ENCODE measurements at places on chromosomes 3 and 15.

DNA sequence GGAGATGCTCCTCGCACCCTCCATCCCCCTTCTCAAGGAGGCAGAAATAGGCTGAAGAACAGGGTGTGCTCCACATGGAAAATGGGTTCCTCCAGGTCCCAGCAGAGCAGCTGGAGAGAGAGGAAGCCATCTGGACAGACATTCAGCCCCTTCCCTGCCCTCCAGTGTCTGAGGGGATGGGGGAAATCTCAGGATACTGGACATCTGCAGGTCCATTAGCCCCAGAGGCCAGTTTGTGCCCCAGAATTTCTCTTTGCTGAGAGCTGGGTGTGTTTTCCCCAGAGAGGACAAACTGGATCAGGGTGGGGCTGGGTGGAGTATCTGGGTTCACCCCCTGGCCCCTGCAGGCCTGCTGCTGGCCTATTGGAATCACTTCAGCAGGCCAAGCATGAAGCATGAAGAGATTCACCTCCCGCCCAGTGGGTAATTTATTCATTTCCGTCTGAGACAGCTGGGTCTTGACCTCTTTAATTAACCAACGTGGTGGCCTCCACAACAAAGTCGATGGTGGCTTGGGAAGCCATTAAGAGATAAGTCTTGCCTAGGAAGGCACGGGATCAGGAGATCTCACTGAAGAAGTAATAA lies 4.6 kb downstream of the FAM3D start:
- no peak for DNase-seq

GRCh38 chr15:74593122-74593521 lies 22.5 kb upstream of the CLK3 start:
- no peak for DNase-seq

DNA sequence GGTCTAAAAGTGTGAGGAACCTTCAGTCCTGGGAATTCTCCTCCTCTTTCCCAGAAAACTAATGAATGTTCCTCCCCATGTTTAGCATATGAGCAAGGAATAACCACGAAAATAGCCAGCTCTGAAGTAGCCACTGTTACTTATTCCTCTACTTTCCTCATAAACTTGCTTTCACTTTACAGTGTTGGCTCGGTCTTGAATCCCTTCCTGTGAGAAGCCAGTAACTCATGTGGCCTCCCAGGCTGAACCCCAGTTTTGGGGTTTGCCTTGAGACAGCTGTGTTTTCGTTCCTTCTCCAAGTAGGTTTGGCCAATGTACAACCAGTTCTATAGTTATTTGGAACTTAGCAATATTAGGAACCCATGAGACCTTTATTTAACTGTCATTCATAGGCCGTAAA lies 195.0 kb downstream of the CNTN6 start:
- DNase-seq: no peak

GRCh38 chr3:112734736-112735350 lies 93.9 kb upstream of the CCDC80 start:
- peak; percentile 1 for DNase-seq

GRCh38 chr15:61729646-61730045 lies 330.6 kb downstream of the VPS13C start:
- DNase-seq: no peak

DNA sequence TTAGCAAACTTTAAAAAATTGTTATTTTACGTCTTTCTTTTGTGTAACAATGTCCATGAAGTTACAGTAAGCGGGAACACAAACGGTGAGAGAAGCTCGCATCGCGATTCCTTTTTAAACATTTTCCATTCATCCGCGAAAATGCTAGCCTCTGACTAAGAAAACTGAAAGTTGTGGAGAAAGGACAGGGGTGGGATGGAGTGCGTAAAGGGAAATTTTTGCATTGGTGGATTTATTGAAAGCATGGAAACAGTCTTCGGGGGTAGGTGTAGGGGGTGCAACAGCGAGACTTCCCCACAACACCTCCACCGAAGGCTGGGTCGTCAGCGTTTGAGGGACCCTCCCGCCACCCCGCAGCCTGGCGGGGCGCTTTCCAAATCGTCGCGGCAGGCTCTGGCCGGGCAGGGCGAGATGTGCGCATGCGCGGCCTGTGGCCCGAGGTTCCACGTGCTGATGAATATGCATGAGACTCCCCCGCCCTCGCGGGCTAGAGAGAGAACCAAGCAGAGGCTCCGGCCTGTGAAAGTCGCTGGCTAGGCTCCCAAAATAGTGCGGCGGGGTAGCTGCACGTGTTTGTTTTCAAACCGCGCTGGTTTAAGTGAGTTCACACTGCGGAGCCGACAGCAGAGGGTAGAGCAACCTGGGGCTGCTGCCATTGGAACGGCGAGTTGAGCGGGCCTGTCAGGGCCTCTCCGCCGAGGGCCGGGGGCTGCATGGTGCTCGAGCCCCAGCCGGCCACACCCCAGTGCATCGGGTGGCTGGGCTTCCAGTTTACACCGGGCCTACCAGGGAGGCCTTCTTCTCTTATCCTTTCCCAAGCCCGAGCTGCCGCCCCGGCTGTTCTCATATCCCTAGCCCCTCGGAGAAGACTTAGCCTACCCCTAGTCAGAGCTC lies 9.9 kb downstream of the ZIC1 start:
- peak; percentile 80 for DNase-seq

DNA sequence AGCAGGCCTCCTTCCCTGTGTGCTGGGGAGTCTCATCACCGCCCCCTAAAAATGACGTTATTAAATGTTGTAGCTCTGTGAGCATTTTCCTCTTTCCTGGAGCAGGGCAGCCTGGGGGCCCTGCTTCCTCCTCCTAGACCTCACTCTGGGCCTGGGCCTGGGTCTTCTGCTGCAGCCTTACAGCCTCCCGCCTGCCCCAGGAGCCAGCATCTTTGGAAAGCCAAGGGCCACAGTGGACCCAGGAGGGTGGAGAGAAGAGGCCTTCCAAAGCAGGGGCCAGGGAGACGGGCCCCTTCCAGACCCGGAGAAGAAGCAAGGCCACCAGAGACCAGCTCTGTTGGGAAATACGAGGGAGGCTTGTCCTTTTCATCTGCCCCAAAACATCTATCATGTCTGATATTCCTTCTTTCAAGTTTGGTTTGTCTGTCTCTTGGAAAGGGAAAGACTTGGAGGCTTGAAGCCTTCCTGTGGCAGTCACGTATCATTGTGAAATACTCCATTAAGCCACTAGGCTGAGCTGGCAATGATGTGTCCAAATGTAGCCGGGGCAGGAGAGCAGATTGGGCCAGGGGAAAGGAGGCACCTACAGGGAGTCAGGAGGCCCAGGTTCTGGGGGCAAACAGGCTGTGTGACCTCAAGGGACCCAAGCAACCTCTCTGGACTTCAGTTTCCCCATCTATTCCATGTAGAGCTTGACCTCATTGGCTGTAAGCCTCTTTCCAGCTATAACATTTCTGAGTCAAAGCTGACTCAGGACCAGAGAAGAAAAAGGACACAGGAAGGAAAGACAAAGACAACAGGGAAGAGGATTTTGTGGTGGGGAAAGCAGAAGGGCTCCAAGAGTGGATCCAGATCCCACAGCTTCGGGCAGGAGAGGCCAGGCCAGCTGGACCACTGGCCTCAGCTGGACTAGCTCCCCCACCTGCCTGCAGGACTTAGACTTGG lies 31.1 kb downstream of the CYP11A1 start:
- DNase-seq: no peak

- DNase-seq: no peak
Observed at GRCh38 chr3:42539871-42540714, 37.6 kb downstream of the VIPR1 start.

GRCh38 chr15:98954411-98954810 lies 53.2 kb downstream of the PGPEP1L start:
- peak; percentile 61 for DNase-seq

- no peak for DNase-seq
Observed at GRCh38 chr15:67047149-67047661, 18.2 kb upstream of the SMAD3 start.

DNA sequence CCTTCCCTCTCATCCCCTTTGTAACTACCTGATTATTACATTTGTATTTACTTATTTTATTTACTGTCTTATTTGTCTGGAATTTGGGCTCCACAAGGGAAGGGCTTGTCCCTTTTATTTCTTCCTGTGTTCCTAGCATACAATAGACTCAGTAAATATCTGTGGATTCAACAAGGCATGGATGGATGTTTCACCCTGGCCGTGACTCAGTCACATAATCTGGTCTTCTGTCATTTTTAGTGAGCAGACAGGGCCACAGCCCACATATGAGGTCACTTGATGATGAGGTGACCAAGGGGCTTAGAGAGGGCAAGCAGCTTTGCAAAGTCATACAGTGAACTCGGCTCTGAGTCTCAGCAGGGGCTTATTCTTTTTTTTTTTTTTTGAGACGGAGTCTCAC lies 7.8 kb upstream of the DAG1 start:
- DNase-seq: no peak

DNA sequence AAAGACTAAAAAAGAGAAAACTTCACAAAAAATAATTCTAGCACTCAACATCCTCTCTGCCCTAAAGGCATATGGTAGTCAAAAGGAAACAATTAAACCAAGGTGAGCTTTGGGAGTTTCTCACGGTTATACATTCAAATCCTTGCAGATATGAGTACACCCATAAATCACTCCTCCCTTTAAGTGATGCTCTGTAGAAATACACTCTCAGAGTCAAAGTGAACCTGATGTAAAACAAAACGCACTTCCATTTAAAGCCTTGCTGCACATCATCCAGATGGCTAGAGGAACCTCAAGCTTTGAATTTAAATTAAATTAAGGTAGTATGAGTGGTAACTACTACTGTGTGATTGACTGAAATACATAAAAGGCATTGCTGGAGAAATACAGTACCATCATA lies 36.0 kb upstream of the AADAC start:
- DNase-seq: no peak
